ENCODE measurements at places on chromosomes 3 and 15.

DNA sequence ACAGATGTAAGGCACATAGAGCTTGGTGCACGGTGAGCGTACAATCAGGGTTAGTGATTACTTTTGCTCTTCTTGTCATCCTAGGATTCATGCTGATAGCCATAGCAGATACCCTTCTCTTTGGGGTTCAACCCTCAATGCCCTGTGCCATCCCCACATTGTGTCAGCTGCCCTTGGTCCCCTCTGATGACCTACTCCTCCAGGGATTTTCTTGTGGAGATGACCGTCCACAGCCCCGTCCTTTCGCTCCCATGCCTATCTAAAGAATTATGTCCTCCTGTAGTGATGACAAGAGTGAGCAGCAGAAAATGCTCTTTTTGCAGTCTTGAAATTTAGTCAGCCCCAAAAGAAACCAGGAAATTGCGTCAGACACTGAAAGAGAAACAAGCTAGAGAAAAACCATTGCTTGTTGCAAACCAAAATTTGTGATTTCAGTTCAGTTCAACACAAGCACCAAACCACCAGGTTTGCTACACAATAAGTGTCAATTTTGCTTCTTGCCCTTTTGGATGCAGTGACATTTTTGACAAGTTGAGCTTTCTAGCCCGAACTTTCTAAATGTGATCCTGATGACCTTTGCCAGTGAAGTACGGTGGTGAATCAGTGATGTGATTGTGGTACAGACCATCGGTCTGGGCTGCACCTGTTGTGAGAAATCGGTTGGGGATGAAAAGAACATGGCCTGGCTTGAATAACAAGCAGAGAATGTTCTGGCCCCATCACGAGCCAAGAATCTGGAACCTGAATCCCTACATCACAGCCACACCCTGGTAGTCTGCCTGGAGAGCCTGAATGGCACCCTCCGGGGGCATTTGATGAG lies 41.3 kb downstream of the CMTM7 start:
- DNase-seq, result peak; percentile 22

- no peak for DNase-seq
These were observed 112.5 kb downstream of the TIGIT start for GRCh38 chr3:114406286-114406685.

DNA sequence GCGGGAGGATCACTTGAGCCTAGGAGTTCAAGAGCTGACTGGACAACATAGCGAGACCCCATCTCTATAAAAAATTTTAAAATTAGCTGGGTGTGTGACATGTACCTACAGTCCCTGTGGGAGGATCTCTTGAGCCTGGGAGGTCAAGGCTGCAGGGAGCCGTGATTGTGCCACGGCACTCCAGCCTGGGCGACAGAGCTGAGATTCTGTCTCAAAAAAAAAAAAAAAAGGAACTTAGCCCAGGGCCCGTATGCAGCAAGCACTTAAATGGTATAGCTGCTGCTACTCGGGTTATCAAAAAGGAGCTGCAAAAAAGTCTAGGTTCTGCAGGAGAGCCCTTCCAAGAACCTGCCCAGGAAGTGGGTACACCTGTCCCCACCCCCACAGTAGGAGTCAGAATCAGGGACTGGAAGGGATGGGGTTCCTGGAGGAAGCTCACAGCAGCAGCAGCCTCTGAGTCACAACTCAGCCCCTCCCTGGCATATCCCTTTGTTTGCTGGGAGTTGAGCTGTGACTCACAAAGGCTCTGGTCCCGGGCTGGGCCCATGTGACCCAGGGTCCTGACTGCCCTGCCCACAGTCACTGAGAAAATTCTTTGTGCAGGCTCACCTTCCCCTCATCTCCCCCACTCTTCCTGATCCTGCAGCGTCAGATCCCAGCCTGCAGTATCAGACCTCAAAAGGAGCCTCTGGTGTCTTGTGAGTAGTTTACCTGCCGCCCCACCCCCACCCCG lies at the start of gene SPATA12:
Gene SPATA12 (plus strand): TSS at position 576 of the 733 bp plus-strand sequence. CDS start 13,031 bp downstream, outside the sequence.
- DNase-seq, result no peak

GRCh38 chr3:27657404-27657803 lies 64.7 kb downstream of the EOMES start:
- no peak for DNase-seq

- DNase-seq, result peak; percentile 55
These were observed 48.0 kb upstream of the SCAANT1 start for GRCh38 chr3:63960048-63960711.

GRCh38 chr3:126696701-126697267 lies 7.3 kb upstream of the CHCHD6 start:
- DNase-seq, result peak; percentile 11

DNA sequence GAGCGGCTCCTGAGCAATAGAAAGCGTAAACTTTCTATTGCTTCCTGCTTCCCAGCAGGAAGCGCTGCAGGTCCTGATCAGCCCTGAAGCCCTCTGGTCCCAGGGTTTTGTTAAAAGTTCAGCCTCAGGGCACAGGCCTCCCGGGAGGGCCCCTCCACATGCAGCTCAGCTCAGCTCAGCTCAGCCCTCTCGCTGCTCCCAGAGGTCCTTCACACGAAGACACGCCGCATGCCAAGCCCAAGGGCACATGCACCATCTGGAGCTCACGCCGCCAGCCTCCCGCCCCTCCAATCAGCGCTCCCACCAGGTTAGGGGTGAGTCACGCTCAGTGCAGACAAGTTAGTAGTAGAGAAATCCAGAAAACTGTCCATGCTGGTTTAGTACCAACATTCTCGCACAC lies 12.7 kb downstream of the TKT start:
- DNase-seq, result no peak

- no peak for DNase-seq
These were observed 113.5 kb upstream of the GALNT15 start for GRCh38 chr3:16060945-16061344.

DNA sequence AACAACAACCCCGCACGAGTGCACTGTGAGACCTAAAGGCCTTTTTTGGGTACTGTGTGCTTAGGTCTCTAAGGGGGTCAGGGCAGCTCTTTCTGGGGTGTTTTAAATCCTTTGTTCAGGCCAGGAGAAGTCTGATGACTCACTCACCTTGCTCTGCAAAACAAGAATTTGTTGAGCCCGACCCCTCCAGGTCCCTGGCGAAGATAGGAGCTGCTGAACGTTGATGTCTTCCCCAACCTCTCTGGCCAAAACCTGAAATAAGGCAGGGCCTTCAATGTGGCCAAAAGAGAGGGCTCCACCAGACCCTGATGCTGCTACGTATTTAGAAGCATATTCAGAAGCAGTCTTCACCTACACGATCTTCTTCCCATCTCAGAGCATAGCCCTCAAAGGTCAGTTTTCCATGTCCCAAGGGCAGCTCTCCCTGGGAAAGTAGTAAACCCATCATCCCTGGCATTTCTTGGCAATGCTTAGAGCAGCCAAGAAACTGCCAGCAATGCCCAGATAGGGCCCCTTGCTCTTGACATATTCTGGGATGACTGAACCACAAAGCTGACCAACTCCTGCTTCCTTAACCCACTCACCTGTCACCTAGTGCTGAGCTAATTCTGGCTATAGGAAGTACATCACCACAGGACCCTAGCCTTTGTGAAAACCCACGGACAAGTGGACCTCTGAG lies 27.1 kb downstream of the CCDC13 start:
- DNase-seq, result no peak

GRCh38 chr3:40585381-40586016 lies 60.7 kb downstream of the ZNF621 start:
- DNase-seq, result no peak

DNA sequence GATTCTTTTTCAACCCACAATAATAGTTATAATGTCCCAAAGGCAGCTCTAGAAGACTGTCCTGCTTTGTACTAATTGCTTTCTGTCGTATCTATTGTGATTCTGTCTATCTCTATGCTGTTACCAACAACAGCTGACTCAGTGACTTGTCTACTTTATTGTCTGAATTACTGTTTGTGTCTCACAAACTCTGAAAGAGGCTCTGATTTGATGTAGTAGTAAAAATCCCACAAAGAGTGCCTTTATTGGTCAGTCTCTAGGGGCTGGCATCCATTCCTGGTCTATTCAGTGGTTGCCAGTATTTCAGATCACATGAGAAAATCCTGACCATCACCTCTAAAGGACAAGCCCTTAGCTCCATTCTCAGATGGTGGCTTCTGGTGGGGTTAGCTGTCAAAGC lies 254.2 kb downstream of the NSUN3 start:
- no peak for DNase-seq

DNA sequence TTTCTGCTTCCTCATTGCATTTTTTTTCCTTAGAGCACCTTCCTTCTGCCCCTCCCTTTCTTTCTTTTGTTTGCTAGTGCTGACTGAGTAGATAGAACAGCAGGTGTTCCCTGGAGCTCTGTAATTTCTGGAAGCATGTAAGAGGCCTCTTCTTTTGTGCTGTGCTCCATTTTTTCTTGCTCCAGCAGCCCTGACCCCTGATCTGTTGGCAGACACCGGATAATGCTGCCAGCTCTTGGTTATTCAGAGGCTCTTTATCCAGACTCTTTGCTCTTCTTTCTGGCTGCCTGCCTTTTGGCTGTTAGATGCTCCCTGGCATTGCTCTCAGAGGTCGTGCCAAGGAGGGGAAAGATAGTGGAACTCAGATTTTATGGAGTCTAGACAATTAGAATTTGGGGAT lies 104.4 kb upstream of the RBMS3 start:
- DNase-seq, result no peak

GRCh38 chr3:15271785-15272381 lies 60.5 kb downstream of the SH3BP5 start:
- peak; percentile 34 for DNase-seq

DNA sequence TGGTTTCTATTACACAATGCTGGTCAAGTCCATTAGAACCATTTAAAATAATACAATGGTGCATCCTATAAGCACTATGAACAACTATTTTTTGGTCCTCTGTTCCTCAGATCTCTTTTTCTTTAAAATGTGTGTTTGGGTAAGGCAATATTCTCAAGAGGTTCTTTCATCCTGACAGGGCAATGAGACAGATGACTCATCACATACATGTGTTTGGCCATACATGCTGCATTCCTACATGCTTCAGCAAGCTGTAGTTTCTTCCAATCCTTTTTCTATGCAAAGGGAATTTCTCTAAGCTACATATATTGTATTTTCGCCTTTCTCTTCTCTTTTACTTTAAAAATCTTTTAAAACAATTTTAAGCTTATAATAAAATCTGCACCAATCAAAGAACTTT lies 52.7 kb downstream of the OTOL1 start:
- no peak for DNase-seq

DNA sequence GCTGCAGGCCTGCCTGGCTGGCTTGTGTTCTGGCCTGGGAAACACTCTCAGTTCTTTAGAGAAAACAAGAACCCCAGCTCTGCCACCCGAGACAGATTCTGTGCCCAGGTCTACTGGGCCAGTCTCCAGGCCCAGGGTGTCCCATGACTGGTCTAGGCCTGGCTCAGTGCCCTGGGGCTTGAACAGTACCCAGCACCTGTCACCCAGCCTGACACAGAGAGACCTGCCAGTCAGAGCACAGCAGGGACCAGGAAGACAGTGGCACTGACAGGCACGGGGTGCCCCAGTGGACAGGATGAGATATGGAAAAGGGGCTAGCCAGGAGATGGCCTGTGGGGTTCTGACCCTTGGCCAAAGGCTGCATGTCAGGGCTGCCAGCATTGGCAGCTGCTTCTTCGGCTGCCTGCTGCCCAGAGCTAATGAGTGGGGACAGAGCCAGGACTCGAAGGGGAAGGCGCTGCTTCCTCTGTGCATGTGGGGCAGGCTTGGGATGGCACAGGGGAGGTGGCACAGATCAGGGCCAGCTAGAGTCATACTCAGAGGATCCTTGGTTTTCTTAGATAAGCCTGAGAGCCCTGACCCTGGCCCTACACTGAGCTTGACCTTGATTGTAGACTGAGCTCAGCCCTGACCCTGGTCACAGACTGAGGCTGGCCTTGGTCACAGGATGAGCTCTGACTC lies 15.1 kb downstream of the CCDC33 start:
- no peak for DNase-seq

- DNase-seq, result no peak
These were observed 543 bp upstream of the REC114 start for GRCh38 chr15:73442421-73442820.

DNA sequence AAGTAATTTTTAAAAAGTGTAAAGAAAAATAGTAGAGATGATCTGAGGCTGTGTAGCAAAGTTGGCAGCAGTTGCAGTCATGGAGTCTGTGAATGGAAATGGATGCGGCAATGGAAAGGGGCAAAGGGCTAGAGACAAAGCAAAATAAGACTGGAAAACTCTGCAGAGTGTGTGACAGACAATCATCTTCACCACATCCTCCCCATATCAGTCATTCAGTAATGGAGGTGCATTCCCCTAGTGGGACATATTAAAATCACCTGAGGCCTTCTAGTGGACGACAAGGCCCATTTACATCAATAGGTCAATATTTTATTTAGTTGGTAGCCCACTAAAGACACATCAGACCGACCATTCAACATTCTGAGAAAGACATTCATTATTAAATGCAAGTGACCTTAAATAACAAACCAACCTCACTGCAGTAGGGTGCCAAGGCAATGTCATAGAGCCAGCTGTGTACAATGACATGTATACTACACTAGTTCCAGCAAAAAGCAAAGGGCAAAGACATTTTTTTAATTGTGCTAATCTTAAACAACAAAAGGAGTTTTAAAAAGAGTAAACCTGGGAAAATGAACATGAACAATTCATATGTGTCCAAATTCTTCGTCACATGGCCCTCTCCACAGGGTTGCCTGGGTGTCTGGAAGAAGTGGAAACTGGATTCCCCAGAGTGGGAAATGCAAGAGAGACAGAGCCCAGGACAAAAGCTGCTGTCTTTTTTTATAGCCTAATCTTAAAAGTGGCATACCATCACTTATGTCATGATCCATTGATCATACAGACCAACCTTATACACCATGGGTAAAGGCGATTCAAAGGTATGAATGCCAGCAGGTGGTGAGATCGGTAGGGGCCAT lies 15.6 kb upstream of the RAP2B start:
- no peak for DNase-seq

GRCh38 chr3:185900228-185900627 lies 37.6 kb downstream of the TRA2B start:
- DNase-seq, result no peak

DNA sequence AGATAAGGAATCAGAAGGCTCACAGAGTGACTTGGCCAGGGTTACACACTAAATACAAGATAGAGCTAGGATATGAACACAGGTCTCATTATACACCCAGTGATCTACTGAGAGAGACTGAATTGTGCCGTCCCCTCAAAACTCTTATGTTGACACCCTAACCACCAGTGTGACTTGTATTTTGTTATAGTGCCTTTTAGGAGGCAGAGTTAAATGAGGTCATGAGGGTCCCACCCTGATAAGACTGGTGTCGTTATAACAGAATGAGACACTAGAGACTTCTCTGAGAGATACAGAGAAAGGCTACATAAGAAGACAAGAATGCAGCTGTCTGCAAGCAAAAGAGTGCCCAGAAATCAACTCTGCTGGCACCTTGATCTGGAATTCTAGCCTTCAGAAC lies 12.6 kb downstream of the KPNA1 start:
- DNase-seq, result no peak

- peak; percentile 12 for DNase-seq
These were observed 86.3 kb downstream of the ARNT2 start for GRCh38 chr15:80490431-80490990.

DNA sequence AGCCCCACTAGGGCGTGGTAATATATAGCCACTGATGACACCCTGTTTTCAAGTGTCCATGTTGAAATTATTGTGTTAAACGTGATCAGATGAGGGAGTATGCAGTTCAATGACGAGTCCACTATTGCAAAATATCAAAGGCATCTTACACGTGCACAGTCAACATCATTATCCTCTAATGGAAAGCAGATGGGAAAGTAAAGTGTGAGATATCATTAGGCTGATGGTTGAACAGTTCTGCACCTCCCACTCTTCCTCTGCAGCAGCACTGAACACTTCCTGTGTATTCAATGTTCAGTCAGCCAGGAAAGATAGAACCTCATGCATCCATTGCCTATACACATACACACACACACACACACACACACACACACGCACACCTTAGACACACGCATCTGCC lies 431.8 kb upstream of the CCDC54 start:
- no peak for DNase-seq

Measured in right forelimb (tissue), 1 donor.